ENCODE measurements at places on chromosomes 1 and 21.
A peak's percentile ranks its signal among the peaks of the same experiment; 100 is the strongest.

DNA sequence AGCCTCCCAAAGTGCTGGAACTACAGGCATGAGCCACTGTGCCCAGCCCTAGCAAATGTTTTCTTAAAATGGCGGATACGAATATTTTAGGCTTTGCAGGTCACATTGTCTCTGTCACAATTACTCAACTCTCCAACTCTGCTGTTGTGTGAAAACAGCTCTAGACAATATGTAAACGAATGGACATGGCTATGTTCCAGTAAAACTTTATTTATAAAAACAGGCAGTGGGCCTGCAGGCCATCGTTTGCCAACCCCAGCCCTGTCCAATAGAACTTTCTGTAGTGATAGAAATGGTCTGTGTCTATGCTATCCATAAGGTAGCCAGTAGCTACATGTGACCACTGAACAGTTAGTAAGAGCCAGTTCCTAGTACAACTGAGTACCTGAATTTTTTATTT is 4.3 kb upstream of the FBXO6 start:
- DNase-seq: no peak

DNA sequence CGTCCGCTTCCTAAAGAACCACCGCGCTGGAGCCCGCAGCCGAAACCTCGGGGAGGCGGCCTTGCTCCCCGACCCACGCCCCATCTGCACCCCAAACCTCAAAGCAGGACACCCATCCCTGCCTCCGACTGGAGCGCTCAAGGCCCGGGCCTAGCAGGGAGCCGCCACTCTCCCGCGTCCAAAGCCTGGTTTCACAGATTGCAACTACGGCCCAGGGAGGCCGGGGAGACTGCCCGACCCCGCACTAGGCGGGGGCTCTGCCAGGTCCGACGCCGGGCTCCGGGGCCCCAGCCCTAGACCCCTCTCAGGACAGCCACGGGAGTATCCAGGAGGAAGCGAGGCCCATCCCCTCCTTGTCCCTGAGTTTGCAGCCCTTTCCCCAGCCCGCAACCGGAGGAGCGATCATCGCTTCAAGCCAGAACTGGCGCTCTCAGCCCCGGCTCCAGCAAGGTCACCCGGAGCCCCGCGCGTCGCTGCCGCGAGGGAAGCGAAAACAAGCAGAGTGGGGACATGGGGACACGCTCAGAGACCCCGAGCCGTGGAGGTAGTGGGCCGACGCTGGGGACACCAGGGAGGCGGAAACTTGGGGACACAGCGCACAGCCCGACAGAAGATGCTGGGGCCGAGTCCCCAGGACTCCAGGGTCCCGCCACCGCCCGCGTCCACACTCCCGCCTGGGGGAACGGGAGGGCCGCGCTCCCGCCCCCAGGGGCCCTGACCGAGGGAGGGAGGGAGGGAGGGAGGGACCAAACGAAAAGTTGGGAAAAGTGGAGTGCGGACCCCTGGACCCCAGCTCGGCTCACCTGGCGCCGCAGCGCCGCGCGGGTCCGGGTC is 433 bp downstream of the TMEM200B start:
- no peak for DNase-seq

GRCh38 chr1:32178380-32179192 is 889 bp upstream of the TXLNA start:
- DNase-seq: no peak

DNA sequence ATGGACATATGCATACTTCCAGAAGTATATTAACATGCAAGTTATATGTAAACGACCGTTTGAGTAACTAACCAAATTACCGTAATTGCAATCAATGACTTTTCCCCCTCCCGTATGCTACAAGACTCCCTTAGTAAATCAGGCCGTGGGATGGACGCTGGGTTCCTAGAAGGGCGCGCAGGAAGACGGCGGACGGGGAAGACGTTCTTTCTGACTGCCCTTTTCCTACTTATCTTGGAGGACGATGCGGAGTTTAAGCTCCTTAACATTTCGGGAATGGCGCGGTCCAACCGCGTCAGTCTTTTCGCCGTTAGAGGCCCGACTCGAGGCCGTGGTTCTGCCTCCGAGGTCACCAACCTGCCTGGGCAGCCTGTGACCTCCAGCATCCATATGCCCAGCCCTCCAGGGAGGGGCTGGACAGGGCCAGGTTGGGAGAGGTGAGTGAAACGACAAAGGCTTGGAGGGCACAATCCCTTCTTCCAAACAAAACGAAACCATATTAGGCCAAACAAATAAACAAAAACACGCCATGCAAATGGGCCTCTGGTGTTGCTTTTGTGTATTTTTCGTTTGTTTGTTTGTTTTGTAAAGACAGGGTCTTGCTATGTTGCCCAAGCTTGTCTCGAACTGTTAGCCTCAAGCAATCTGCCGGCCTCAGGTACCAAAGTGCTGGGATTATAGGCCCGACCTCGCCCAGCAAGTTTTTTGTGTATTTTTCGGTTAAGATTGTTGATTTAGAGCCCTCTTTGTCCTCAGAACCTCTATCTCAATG is 873 bp upstream of the PI4KB start:
- no peak for DNase-seq

- no peak for DNase-seq
Observed at GRCh38 chr1:202639500-202639899, 70.8 kb downstream of the SYT2 start.

DNA sequence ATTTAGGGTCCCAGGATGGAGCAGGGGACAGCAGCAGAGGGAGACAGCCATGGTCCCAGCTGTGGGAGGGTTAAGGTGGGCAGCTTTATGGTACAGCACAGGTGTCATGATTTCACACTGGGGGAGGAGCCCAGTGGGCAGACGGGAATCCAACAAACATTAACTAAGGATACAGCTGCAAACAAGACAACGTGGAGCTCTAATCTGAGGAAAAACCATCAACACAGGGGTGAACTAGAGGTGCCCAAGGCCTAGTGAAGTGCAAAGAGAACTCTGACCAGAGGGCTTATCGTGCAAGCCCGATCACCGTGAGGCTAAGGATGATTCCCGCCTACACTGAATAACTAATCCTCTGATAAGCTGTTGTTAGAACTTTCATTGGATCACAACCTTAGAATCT is 18.7 kb downstream of the ECE1 start:
- DNase-seq: no peak

DNA sequence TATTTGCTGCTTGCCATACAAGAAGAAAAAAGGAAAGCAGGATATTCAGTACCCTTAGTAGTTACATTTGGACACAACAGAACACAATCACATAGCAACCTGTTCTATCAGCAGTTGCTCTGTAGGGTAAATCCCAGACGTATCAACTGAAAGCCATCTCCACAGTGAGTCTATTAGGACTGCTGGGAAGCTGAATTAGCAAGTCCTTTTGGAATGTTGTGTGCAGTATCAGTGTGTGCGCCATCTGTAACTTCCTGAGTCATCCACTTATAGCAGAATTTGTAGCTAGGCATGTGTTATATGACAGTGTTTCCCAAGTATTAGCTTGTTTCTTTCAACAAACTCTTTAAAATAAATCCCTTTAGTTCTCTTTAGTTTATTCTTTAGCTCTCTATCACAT is 21.3 kb downstream of the CCDC30 start:
- no peak for DNase-seq

- no peak for DNase-seq
Observed at GRCh38 chr1:41325801-41326200, 35.4 kb upstream of the FOXO6 start.

GRCh38 chr1:155253797-155254196 is 1.5 kb downstream of the ENTREP3 start:
- no peak for DNase-seq

GRCh38 chr1:58968360-58968952 is 184.6 kb upstream of the JUN start:
- DNase-seq: no peak

DNA sequence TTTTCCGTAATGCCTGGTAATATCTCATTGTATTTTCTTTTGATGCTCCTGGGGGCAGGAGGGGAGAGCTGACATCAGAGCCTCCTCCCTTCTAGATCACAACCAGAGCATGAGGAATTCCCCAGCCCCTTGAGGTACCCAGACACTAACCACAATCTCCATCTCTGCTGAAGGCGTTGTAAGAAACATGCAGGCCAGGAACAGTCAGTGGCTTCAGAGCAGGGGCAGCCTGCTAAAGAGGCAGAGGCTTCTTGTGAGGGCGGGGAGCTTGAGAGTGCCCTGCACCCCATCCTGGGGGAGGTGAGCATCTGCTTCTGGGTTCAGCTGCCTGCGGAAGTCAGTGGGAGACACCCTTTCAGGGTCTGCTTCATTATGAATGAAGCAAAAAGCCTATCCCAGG is 19.0 kb downstream of the MAPKAPK2 start:
- DNase-seq: peak; percentile 60

DNA sequence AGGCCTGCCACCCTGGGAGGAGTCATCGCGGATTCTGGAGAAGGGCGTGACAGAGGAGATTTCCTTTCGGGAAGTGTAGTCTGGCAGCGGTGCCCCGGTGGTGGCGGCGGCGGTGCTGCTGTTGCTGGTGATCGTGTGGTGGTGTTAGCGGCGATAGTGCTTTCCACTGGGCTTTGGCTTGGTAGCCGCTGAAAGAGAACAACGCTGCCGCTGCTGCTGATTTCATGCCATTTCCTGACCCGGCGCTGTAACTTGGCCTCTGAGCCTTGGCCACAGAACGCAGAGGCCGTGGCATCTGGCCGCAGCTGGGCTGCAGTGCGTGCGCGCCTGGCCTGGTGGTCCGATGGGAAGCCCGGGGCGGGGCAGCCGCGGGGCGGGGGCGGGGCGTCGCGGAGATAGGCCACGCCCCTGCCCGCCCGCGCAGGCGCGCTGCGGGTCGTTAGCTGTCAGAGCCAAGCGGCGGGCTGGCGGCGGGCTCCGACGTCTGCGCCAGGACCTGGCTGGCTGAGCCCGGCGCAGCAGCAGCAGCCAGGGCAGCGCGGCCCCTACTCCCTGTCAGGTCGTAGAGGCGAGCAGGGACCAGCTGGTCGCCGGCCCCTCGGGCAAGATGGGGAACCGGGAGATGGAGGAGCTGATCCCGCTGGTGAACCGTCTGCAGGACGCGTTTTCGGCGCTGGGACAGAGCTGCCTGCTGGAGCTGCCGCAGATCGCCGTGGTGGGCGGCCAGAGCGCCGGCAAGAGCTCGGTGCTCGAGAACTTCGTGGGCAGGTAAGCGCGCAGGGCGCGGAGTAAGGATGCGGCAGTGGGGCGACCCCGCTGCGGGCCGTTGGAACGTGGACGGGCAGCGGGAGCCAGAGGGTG is at the start of gene DNM3:
Gene DNM3 (plus strand): TSS at position 449 of the 861 bp plus-strand sequence. CDS start 159 bp downstream, at position 608.
- DNase-seq: peak; percentile 78

DNA sequence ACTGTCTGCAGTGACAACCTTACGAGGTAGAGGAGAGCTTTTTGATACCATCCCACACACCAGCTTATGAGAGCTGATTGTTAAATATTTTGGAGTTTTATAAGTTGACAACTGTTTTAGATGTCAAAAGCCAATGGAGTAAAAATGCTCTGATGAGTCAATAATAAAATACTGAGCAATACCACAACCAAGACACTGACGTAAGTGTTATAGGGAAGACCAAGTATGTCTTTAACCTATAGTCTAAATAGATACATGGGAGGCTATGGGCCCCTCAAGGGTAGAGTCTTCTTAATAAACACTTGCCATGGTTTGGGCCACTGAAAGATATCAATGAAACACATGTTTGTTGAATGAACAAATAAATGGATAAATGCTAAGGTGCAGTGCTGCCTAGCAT is 49.2 kb downstream of the DUSP10 start:
- no peak for DNase-seq

DNA sequence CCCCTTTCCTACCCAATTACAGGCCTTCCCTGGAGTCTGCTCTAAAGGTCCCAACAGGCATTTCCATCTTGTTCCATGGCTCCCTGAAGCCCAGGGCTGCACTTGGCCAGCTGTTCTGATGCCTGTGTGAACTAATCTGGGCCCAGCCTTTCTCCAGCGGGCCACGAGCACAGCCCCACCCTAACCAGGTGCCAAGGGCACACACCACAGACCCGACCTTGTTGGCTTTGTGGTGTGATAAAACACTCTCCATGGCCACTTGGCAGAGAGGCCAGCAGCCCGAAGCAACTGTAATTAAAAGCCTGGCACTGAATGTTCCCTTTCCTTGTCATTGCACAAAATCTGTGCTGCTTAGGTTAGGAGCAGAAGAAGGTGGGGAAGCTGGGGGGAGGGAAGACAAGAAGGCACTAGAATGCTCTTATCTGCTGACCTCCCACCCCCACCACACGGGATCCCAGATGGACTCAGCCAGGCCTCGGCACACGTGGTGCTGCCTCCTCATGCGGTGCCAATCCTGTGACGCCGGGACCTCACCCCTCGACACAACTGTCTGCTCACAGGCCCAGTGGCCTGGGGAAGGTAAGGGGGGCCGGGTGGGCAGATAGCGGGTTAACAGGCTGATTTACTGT is 9.9 kb downstream of the HCRTR1 start:
- DNase-seq: no peak

DNA sequence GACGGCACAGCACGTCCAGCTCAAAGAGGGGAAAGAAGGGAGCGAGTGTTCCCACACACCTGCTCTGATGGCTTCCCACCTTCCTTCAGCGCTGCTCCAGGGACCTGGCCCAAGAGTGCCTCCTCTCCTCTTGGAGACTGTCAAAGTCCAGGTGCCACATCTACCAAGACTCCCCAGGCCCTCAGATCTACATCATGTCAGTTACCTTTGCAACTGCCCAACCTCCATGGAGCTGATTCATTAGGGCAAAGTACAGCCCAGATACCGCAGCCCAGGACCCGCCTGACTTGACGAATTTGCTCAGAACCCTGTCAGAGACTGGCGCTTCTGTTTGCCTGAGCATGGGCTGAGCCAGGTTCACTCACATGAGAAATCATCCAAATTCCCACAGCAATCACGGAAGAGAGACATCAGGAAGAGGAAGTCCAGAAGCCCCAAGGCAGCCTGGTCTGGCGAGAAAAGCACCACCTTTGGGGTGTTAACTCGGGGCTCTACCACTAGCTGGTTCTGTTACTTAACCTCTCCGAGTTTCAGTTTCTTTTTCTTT is at the start of gene SEC16B:
Gene SEC16B (minus strand): TSS at position 234 of the 547 bp plus-strand sequence. CDS start 2,077 bp downstream, outside the sequence.
- DNase-seq: no peak

DNA sequence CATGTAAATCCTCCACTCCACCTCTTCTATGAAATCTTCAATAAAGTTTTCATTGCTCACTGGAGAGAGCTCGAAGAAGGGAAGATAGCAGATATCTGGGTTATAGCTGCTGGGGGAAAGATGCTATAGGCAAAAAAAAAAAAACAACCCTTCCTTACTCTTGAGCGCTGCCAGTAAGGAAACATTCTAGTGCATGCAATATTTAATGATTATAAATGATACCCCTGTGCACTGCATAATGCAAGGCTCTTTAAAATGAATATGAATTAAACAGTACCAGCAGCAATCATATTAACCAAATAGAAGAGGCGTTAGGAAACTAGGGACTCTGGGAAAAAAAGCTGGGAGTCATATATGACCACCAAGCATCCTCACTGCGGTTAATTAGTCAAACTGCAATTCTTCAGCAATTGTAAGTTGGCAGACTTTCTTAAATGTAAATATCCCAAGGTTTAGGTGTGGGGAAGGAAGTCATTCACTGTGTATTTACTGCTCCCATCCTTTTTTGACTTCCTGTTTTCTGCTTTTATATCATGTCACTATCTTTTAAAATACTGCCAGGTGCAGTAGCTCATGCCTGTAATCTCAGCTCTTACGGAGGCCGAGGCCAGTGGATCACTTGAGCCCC is 3.7 kb upstream of the DMRTB1 start:
- no peak for DNase-seq

- DNase-seq: peak; percentile 55
Observed at GRCh38 chr1:2212532-2213491, 15.3 kb upstream of the SKI start.
